ENCODE measurements at places on chromosomes 3 and 15.

DNA sequence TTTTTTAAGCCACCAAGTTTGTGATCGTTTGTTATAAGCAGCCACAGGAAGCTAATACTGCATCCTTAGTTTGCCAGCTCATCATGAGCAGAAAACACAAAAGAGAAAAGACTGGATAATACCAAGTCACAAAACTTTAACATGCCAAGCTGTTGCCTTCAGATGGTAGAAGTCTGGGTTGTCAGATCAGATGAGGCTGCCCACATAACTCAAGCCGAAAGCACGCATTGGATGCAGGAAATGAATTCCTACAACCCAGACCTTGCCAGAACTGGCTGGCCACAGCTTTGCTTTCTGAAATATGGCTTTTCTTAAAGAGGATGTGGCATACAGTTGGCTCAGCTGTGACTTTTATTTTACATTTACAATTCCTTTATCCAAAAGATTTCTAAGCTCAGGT is 118.3 kb upstream of the NEO1 start:
- no peak for DNase-seq

- no peak for DNase-seq
Observed at GRCh38 chr3:42908675-42909074, 2.7 kb downstream of the ZNF662 start.

GRCh38 chr3:68891280-68891943 is 40.9 kb downstream of the TAFA4 start:
- no peak for DNase-seq

- no peak for DNase-seq
Observed at GRCh38 chr3:72818092-72818773, 30.0 kb downstream of the SHQ1 start.

DNA sequence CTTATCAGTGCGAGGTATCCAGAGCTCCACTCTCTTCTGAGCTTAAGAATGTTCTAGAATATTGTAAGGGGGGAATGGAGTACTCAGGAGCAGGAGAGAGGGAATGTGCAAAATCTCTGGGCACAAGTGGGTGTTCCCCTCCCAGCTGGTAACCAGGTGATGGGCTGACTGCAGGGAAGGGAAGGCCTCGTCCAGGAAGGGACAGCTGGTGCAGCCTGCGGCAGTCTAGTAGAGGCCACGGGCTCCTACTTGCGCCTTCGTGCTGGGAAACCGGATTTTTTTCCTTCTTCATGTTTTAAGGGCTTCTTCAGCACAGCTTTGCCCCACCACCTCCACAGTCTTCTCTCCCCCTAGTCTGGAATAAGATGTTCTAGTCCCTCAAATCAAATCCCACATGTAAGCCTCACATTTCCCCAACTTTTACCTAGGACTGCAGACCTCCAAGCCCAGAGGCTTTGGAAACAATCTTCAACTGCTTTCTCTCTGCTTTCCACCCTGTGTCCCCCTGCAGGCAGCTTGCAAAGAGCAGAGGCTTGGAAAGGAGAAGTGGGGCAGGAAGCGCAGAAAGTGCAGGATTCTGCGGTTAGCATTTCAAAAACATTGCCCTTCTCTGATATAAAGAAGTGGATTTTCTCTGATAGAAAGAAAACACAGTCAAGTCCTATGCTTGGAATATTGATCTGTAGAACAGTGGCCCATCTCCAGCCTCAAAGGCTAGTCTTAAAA is 11.9 kb upstream of the CGNL1 start:
- DNase-seq, result peak; percentile 36

DNA sequence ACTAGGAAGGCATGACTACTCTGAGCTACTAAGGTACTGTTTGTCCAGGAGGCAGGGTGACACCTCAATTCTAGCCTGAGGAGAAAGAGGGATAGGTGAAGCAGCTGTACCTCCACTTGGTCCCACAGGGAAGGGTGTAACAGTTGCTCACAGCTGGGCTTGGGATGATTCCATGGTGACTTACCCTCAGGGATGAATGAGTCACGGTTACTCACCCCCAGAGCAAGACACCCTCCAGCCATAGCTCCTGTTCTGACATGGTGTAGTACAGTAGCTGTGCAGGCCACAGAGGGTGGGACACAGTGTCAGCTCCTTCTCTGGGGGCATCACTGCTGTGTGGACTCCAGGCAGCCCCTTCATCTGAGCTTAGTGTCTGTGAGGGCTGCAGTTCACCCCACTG is 868.6 kb upstream of the SEMA6D start:
- no peak for DNase-seq

DNA sequence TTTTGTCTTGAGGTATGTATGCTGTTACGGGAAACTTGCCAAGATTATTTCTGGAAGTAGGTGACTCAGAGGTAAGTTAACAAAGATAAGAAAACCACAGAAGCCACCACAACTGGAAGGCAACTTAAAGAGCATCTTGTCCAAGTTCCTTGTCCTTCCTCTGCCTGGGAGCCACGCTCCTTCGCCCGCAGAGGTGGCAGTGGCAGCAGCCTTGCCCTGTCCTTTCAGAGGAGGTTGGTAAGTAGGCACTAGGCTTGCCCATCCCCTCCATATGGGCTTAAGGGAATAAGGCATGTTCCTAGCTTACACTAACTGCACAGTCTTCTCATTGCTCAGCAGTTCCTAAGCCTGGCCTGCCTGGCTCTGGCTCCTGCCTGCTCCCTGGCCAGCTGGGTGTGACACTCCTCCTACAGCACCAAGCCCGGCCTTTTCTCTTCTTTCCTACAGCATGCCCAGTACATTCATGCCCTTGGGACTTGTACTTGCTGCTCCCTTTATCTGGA is 48.0 kb upstream of the RAB6B start:
- peak; percentile 62 for DNase-seq

GRCh38 chr15:90871716-90872485 is 3.5 kb downstream of the FURIN start:
- DNase-seq, result no peak

DNA sequence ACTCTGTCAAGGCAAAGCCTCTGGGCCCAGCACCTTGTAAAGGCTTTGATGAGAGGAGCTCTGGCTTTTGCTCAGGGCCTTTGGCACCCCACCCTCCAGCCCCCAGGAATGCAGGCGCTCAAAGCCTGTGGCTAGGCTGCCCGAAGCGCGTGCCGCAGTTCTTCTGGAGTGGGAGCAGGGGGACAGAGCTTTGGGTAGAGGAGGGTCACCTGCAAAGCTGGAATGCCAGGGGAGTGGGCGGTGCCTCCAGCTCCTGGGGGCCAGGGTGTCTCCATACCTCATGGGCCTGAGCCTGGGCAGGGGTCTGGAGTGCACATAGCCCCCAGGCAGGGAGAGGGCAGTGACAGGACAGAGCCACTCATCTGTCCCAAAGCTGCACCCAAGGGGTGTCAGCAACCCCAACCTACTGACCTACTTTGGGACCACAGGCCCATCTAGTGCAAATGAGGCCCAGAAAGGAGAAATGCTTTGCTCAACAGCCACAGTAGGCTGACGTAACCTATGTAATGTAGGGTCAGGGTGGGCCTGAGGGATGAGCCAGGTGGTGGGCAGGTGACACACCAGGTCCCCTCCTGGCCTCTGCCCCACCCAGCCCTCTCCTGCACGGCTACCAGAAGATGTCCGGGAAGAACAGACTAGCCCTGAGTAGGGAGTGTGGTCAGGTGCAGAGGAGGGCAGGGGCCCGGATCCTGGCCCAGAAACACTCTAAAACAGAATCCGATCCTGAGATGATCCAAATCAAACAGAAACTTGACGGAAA is 2.2 kb upstream of the CALML4 start:
- DNase-seq, result no peak

- no peak for DNase-seq
Observed at GRCh38 chr15:78075490-78076230, 1.9 kb downstream of the TBC1D2B start.

DNA sequence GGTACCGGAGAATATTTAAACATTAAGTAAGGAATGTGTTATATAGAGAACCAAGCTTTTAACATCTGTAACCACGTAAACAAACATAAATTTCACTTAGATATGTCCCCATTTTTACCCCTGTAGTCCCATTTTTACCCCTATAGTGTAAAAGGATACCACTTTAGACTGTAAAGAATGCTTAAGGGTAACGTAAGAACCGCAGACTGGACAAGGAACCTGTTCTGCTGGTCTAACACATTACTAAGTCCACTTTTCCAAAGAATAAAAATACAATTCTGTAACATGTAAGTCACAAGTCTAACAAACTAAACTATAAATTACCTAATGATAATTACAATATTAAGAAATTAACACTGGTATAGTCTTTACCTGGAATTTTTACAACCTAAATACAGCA is 2.9 kb downstream of the SLC12A6 start:
- no peak for DNase-seq

All from GF-D8 (cell line).